ENCODE measurements at places on chromosomes 7 and 10.

DNA sequence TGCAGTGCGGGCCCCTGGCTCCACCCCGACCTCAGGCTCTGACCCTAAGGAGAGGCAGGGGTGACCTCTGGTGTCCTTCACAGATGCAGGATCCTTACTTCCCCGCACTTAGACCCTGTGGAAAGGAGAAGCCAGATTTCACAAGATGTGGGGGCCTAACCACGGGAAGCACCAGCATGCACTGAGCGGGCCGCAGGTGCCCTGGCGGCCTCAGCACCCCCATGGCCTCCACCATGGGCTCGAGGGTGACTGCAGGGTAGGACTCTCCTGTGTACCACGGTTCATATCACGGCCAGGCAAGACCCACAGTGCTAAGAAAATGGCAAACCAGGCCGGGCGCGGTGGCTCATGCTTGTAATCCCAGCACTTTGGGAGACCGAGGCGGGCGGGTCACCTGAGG lies 410.0 kb upstream of the FOXK1 start:
- no peak for DNase-seq

DNA sequence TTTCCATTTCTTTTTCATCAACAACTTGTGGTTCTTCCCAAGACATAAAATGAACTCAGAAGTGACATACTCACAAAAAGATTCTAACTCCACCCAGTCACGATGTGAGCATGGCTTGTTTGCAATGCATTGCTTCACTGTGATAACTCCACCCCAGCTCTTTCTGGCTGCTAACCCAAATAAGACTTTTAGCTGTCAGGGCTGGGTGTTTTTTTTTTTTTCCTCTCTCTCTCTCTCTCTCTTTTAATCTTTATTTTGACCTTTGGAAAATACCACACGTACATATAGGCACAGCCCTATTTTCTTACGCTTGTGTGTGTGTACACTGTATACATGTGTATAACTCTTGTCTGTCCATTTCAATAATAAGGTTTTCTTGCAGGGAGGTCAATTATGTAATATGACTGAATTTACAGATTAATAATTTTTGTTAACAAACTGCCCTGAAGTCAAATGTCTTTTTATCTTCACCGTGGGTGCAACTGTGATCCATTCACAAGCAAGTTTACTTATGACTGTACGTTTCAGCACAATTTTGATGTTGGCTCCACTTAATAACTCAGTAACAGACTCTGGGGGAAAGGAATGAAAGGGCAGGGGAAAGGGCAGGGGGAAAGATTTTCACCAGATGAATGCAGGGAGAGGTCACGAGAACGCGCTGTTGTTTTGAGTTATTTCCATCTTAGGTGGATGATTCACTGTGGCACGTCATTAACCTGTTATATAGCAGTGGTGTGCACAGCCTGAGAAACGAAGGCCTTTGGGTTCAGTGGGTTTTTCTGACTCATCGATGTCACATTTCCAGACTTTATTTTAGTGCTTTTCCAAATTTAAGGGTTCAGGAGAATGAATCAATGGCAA lies 49.1 kb downstream of the APBB1IP start:
- no peak for DNase-seq

- no peak for DNase-seq
Observed at GRCh38 chr7:157017603-157018327, 7.3 kb upstream of the MNX1 start.

DNA sequence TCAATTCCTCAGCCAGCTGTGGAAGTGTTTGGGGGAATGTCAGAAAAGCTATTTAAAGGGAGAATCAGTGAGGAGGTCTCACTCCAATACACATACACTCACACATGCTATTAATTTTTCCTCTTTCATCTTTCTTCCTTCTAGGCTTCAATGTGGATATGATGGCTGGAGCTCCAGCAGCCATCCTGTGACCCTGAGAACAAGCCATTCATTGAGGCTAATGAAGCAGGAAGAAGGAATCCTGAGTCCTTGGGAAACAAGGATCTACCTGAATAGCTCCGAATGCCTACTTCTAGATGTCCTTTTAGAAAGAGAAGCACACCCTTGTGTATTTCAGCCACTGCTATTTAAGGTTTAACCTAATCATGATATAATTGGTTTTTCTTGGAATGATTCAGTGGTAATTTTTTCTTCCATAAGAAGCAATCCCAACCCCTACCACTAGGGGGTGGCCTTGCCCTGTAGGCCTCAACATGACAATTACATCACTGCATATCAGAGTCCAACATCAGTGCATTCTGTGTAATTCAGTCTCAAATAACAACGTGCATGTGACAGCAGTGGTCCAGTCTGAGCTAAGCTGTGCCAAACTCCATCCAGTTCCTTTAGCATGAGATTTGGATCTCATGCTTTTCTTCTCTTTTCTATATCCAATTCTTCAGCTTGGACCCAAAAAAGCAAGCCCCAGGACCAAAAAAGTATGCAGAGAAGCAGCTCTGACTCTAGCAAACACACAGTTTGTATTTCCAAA lies 85.3 kb upstream of the ANKRD1 start:
- peak; percentile 41 for DNase-seq

DNA sequence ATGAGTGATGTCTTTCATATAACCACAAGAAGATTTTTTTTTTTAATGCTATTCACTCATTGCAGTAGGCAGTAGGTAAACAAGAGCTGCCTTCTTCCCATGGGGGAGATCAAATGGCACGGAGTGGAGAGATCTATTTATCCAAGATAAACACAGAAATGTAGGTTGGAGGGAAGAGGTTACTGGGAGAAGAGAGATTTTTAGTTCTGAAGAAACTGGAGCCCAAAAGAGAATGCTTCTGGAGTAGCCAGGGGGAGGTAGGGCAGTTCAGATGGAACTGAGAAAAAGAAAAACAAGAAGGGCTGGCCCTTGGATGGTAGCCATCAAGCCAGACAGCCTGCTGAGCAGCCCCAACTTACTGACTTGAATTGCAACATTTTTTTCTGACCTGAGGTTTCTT lies 270.1 kb upstream of the TPK1 start:
- DNase-seq, result no peak
